ENCODE measurements at places on chromosomes 6 and 20.

- DNase-seq, result no peak
Measured at GRCh38 chr6:141688916-141689315, 443.8 kb upstream of the GJE1 start.

GRCh38 chr6:90216072-90216977, 80.3 kb downstream of the BACH2 start:
- no peak for DNase-seq

DNA sequence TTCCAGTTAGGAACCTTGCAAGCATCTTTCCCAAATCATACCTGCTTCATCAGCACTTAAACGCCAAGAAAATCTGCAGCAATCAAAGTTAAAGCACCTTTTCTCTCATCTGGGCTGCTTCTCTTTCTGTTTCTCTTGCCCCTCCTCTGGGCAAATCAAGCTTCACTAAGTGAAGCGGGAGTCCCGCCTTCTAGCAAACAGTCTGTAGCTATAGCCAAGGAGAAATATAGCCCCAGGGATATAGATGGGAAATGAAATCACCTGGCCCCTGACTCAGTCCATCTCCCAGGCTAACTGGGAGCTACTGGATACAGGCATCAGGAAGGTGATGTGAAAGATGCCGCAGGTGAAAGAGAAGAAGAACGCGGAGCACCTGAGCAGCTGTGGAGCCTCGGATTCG, 481.9 kb downstream of the C6orf118 start:
- DNase-seq, result no peak

- DNase-seq, result no peak
Measured at GRCh38 chr20:35134472-35134871, 12.7 kb downstream of the EDEM2 start.

DNA sequence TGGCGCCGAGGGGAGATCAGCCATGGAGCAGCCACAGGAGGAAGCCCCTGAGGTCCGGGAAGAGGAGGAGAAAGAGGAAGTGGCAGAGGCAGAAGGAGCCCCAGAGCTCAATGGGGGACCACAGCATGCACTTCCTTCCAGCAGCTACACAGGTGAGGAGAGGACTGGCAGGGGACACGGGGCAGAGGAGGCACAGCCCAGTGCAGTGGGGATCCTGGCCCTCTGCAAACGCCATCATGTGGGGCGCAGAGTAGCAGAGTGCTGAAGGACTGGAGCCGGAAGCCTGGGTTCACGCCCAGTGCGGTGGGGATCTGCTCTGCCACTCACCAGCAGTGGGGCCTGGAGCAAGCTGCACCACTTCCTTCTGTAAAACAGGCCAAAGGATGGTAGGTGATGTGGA, 41.1 kb upstream of the FANCE start:
- no peak for DNase-seq
